ENCODE measurements at places on chromosomes 3 and 15.

DNA sequence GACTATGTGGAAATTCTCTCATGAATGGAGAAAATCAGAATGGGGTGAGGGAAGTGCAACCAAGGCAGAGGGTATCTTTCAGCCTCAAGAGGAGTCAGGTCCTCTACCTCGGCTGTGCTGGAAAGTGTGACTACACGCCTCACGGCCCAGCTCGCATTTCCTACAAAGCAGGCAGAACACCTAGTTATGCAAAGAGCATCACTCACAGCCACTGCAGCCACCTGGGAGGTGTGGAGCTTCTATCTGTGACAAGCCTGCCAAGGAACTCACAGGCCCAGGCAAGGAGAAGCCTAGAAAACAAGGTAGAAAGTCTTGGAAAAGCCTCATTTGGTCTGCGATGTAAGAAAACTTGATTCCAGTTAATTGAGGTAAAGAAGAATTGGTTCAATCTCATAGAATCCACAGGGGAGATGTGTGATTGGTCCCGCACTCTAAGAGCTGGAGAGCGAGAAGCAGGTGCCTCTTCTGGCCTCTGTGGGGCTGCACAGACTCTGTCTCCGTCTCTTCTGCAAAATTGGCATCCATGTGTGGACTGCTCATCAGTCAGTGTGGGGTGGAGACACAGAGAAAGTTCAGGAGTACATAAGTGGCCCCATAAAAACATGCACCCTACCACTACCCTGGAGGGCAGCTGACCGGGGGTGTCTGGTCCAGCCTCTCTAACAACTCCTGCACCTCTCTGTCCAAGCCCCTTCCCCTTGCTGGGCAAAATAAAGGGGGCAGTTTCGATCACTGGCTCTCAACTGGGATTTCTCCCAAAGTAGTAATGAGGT is 76.8 kb downstream of the TAMM41 start:
- DNase-seq: no peak

DNA sequence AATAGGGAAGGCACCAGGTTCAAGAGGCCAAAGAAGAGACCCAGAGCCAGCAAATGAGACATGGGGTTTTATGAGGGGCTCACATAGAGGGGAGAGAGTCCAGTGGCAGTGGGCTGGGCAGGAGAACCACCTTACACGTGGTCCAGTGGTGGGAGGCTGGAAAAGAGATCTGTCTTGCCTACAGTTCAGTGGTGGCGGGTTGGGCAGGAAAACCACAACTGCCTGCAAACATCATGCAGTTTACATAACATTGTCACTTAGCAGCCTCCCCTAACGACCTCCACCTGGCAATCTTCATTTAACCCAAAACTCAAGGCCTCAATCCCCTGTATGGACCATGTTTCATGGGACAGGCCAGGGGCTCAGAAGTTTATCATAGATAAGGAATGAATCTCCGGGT is 29.1 kb downstream of the CRYGS start:
- no peak for DNase-seq

DNA sequence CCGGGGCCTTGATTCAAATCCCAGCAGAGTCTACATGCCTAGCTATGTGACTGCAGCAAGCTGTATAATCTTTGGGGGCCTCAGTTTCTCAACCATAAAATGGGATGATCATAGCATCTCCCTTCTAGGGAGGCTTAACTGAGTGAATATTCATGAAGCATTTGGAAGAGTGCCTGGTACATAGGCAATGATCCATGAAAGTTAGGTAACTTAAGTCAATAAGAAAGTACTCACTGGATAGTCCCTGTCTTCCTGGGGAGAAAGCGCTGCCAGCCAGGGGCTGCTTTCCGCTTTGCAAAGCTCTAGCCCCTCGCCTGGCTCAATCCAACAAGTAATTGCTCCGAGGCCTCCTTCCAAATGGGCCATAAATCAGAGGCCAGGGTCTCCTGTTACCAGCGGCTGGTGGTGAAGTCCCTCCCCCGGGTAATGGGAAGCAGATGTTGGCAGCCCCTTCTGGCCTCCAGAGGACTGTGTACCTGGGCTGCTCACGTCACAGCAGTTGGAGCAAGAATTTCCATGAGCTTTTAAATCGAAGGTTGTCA is 521.9 kb upstream of the PROK2 start:
- DNase-seq: no peak

- no peak for DNase-seq
These were observed 95.9 kb downstream of the FEZF2 start for GRCh38 chr3:62277450-62277849.

DNA sequence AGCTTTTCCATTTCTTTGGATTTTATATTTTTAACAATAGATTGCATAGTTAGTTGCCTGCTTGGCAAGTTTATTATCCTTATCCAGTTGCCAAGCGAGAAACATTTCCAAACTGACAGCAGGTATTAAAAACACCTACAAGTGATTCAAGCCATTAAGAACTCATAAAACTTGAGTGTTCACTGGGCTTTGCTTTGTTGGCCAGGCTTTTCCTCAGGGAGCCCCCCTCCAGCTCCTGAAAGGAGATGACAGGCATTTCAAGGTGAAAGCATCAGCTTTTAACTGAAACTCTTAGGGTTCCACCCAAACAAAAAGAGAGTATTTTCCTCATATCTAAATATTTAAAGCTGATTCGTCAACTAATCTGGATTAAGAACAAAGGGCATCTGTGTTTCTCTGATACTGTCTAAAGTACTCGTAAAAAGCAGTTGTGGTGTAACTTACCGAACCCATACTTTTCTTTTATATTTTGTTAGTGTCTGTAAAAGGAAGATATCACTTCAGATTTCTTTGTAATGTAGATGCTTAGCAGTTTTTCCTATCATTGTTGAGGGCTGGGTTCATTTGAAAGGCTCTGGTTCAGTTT is 363.4 kb downstream of the OTOL1 start:
- DNase-seq: no peak

DNA sequence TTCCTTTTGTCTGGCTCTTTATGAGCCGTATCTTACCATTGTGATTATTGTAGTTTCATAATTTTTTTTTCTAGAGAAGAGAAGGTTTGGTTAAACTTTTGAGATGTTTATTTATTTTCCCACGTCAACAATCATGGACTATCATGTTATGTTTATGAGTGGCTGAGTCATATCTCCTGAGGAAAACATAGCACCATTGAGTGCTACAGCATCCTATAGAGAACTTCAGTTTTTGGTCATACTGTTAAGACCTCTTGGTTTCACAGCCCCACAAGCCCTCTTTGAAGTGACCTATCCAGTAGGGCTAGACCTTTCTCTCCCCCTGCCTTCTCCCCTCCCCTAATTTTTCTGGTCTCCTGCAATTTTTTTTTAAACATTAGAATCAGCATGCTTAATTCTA is 20.8 kb downstream of the PIK3CA start:
- no peak for DNase-seq

DNA sequence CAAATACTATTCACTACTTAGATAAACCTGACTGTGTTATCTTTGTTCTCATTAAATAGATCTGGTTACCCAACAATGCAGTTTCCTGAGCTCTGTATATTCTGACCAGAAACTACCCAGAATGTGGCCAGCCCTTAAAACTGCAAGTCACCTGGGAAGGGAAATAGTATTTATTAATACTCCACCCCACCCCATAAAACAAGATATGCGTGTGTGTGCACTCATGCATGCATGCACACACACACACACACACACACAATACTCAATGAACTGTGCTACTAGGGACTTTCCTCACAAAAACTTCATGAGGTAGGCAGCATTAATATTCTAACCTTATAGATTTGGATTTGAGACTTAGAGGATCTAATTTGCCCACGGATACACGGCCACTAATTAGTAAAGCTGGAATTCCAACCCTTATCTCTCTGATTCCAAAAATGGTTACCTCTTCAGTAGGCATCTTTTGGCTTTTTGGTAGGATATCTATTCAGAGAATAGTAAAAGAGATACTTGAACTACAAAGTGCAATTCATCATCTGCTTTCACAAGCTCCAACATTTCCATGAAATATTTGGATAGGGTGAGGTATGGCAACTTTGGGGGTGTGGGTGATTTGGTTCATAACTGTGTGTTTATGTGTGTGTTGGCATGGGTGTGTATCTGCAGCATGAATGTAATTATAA is 197.0 kb upstream of the CFAP20DC start:
- DNase-seq: no peak

DNA sequence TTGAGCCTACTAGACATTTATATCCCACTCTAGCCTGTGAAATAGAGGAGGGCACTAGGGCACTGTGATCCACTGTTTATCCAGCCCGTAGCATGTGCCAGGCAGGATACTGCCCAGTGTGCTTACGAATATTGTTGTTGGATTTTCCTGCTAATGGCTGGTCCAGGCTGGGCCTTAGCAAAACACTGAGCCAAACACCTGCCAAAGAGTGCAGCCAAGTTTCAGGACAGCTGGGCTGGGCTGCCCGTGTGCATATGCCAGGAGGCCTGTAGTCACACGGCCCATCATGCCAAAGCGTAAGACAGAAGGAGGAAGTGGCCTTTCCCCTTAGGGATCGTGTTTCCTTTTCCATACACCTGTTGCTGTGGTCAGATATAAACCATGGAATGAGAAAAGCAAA is 54.5 kb upstream of the ABHD10 start:
- no peak for DNase-seq
